ENCODE measurements at places on chromosomes 4 and X.

DNA sequence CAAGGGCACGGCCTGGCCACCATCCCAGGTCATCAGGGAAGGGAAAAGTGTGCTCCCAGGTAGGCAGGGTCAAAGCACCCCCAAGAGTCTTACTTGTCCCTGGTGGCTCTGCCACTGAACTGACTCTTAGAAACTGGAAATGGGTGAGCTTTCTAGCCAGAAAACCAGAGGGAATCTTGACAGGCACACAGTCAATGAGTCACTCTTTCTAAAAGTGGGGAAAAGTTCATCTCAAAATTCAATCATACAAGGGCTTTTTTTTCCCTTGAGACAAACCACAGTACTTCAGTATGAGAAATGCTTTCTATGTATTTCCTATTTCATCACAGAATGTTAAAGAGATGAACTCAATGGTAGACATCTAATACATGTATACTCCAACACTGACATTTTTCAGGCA lies 12.5 kb downstream of the HPF1 start:
- DNase-seq, result peak; percentile 77

DNA sequence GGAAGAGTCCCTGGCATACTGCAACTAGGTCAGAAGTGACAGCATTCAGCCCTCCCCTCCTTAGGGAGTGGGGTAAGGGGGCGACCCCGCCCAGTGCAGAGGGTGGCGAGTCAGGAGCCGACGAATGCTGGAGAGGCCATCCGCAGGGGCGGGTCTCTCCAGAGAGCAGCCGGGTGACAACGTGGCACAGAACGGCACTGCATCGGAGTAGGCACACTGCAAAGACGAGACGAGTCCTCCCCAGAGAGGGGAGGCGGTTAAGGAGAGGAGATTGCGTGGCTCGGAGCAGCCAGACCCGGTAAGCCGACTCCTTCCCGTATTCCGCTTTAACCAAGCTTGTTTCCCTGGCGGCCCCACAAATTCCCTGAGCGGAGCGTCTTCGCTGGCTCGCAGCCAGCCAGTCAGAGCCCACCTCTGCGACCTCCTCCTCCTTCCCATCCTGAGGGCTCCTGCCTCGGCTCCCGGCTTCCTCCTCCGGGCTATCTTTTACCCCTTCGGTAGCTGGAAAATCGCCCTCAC lies 54.9 kb downstream of the LINC00632 start:
- peak; percentile 80 for DNase-seq

DNA sequence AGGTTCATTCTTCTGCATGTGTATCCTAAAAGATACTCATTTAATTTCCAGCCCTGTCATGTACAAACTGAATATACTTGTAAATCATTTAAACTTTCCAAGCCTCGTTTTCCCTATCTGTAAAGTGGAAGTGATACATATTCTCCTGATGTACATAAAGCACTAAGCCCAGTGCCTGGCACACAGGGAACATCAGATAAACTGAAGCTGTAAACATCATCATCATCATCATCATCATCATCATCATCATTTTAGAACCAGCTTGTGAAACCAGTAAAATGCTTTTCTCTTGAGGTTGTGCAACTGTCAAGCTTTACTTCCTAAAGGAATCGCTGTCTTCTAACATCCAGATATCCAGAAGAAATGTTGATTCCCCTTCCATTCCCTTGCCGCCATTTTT lies 83.3 kb upstream of the ANXA3 start:
- no peak for DNase-seq

DNA sequence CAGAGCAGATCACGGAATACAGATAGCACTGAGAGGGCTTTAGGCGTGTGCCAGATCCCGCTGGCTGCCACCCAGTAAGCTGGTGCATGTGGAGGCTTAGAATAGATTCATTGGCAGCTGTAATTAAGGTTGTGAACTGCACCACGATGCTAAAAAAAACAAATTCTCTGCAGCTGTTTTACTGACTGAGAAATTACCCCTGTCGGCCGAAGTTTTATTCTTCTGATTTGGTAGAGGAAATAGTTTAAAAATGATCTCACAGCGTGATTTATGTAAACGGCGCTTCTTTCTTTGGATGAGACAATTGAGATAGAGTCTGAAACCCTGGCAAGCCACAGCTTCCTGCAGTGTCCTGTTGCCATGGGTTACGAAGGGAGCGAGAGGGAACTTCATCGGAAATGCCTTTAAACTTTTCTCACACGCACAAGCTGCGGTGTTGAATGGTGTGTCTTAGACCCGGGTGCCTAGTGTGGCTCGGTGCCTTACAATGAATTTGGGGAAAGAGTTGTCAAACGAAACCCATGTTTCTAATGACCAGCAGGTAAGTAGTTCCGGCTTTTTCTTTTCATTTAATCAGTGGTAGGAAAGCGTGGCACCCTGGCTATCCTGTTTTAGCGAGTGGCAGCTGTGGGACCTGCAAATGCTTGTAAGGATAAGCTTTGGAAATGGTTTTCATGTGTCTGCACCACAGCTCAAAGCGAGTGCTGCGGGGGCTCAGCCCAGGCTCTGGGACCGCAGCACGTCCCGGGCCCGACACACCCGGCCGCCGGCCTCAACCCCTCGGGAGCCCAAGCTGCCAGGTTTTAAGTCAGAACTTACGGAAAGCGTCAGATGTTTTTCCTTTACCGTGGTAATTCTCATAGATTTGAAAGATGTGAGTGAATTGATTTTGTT lies 71.7 kb upstream of the HGFAC start:
- DNase-seq, result peak; percentile 96

DNA sequence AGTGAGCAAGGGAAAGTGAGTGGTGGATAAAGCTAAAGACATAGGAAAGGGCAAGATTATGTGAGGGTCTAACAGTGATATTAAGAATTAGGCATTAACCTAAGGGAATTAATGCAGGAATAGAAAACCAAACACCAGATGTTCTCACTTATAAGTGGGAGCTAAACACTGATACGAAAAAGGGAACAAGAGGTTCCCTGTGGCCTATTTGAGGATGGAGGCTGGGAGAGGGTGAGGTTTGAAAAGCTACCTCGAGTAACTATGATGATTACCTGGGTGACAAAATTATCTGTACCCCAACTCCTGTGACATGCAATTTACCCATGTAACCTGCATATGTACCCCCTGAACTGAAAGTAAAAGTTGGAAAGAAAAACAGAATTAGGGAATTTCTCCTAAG lies 79.0 kb downstream of the ANXA3 start:
- no peak for DNase-seq
